Ovary (tissue), 10 donors: ENCODE measurements at places on chromosomes 7 and 10.

- no peak for DNase-seq
Observed at GRCh38 chr7:127780489-127780888, 128.5 kb downstream of the SND1 start.

DNA sequence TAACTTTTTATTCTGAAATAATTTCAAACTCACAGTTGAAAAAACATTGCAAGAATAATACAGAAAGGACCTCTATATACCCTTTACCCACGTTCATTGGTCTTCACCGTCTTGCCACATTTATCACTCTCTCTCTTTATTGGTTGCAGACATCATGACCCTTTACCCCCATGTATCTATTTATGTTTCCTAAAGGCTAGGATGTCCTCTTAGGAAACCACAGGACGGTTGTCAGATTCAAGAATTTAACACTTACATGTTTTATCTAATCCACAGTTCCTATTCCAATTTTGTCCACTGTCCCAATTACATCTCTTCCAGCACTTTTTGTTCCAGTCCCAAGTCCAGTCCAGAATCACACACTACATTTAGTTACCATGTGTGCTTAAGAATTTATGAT is 67.6 kb upstream of the FGFR2 start:
- DNase-seq, result no peak

DNA sequence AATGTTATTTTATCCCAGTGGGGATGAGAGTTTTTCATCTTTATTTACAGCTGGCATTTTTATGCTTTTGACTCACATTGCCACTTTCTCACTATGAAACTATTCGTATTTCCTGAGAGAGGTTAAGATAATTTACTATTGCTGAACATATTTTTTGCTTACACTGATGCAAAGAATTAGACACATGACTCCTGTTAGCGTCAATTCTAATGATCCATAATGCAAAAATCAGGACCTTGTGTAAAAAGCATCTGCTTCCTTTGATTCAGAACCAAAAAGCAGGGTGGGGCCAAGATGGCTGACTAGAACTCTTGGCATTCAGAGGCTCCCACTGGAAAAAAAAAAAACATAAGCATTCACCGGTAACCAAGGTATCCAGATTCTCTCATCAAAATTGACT is 464.8 kb downstream of the SEMA3D start:
- DNase-seq, result no peak

DNA sequence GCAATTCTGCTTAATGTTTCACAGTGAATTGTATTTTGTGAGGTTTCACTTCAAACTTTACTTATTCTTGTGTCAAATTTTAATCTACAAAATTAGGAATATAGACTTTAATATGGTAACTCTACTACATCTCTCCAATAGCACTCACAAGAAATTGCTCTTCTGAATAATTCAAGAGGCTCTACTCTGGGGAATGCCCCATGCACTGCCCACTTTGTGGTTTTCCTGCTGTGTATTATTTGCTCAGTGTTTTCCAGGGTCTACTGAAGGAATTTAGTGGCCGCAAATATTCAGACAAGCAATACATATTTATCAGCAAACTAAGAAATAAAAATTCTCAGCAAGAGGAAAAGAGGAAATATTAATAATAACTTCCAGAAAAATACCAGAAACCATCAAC is 611.4 kb downstream of the TNS3 start:
- DNase-seq, result no peak

GRCh38 chr10:120217736-120218135 is 239.3 kb upstream of the PLPP4 start:
- DNase-seq, result no peak

- no peak for DNase-seq
Observed at GRCh38 chr10:90579602-90580242, 278.1 kb downstream of the HTR7 start.

DNA sequence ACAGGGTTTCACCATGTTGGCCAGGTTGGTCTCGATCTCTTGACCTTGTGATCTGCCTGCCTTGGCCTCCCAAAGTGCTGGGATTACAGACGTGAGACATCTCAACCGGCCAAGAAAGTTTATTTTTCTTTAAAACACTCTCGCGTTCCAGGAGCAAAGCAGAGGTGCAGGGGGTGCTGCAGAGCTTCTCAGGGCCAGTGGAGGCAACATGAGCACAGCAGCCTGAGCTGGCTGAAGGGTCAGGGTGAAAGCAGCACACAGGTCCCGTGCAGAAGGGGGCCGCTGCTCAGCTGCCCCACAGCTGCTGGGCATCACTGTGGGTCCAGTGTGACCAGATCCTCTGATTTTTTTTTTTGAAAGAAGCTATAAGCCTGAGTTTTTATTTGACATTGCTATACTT is 46.1 kb downstream of the EPHB4 start:
- no peak for DNase-seq

DNA sequence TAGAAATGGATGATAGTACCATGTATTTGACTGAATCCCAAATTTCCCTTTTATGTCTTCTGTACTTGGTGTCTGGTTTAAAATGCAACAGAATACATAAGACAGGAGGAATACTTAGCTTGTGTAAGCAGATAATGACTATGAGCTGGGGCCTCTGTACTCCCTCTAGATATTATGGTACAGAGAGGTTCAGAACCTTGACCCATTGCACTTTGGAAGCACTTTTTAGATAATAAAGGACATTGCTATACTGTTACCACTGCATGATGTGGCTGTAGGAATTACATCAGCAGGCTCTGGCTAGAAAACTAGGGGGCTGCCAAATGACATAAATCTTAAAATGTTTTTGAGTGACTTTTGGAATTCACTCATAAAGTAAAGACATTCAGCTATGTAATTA is 526.6 kb downstream of the SORCS1 start:
- DNase-seq, result no peak

GRCh38 chr7:57437581-57437980 is 12.4 kb upstream of the ZNF716 start:
- DNase-seq, result no peak

DNA sequence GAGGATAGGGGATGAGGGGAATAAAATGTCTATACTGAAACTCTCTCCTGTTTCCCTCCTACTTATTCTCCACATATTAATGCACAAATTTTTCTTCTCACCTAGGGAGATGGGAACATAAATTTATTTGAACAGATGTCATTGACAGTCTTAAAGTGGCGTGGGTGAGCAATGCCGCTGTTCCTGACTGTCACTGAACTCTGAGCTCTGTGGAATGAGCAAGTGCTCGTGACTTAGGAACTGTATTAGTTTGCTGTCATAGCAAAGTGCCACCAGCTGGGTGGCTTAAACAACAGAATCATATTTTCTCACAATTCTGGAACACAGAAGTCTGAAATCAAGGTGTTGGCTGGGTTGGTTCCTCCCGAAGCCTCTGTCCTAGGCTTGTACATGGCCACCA is 29.1 kb downstream of the INPP5F start:
- DNase-seq, result no peak

DNA sequence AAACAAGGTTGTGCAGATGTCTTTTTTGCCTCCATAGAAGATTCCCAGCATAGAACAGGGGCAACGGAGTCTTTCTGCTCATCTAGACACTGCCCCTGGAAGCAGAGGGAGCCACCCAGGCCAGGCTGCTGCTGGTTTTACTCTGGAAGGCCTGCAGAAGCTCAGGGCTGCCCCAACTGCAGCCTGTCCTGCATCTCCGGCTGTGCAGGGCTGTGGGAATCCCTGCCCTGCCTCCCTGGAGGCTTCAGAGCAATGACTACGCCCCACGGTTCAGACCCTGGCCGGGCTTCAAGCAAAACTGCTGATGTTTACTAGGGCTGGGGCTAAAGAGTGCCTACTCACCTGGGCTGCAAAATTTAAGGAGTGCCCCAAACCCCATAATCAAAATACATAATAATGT is 43.9 kb downstream of the GHRHR start:
- no peak for DNase-seq

GRCh38 chr7:136687693-136688322 is 180.6 kb upstream of the CHRM2 start:
- no peak for DNase-seq

GRCh38 chr7:128731184-128731583 is 8.0 kb upstream of the CALU start:
- DNase-seq, result no peak

- peak; percentile 83 for DNase-seq
Observed at GRCh38 chr10:102835007-102835482, 2.2 kb downstream of the CYP17A1 start.

DNA sequence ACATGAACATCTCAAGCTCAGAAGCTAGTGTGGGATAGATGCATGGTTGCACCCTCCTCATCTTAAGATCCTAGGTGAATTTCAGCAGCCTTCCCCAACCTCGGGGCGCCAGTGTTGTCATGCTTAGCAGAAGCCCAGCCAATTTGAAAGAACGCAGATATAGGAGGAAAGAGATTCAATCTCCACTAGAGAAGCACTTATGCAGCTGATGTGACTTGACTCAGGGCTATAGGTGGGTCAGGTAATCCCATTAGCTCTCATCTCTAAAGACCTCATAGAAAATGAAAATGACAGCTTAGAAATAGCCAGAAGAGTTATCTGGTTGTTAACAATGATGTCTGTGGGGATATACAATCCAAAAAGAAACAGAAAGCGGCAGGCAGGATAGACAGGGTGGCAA is 310.5 kb downstream of the GPAM start:
- no peak for DNase-seq

GRCh38 chr7:90579181-90579688 is 16.9 kb upstream of the CDK14 start:
- no peak for DNase-seq

DNA sequence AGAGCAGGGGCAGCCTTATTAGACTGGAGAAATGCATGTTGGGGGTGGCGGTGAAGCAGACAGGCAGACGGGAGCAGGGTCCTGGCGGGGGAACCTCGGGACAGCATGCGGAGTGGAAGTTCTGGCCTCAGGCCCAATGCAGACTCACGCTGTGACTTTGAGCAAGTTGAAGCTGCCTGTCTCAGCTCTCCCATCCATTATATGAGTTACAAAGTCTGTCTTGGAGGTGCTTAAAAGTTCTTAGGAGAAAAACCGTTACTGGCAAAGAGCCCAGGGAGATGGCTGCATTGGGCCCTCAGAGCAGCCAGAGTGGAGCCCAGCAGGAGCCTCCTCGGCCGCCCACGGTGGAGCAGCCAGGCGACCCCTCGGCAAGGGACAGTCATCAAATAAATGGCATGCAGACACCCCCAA is 509.5 kb downstream of the PLXNA4 start:
- peak; percentile 42 for DNase-seq

DNA sequence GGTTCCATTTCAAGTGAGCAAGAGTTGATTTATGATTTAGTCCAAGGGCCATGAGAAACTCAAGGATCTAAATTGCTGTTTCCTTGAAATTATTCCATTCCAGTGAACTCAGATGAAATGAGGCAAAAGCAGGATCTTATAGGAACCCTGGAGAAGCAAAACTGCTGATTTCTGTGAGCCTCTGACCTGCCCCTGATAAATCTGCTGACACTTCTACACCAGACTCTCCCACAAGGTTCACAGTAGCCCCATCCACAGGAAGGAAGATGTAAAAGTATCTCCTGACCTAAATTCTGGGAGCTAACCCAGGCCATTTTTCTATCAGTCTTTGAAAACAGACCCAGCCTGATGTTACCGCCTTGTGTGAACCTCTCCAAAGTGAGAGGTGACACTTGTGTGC is 987.6 kb upstream of the AUTS2 start:
- DNase-seq, result no peak

- no peak for DNase-seq
Observed at GRCh38 chr7:19915596-19915995, 142.2 kb upstream of the TMEM196 start.

GRCh38 chr10:124375353-124375614 is 43.4 kb downstream of the OAT start:
- DNase-seq, result no peak

DNA sequence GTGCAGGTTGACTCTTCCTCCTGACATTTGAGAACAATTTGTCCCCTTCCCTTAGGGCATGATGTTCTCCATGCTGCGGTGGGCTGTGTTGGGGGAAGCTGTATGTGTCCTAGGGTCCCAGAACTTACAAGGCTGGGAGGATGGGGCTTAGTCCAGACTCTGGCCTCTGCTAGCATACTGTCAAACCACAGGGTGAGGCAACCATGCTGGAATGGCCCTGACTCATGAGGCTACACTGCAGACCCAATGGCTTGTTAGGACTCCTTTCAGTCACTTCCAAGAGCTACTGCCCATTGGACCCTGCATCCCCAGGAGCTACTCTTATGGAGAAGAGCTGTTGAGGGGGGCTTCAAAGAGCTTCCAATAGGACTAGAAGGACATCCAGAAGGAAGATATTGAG is 20.1 kb upstream of the FAM170B start:
- no peak for DNase-seq

- no peak for DNase-seq
Observed at GRCh38 chr10:99775850-99776249, 6.6 kb upstream of the ABCC2 start.
